ENCODE measurements at places on chromosomes 5 and 9. TPM values are rescaled to one million over a fixed set of nuclear protein-coding genes. Genes with fewer than 3 reads are reported as not detected.

FGF10 gene
- total RNA-seq, result 0.08 TPM

CAAP1 gene
- 33.4 TPM for total RNA-seq

AK8 gene
- 1.6 TPM for total RNA-seq

NKD2 gene
- total RNA-seq, result 1.7 TPM

- no peak for DNase-seq
These were observed 277.4 kb upstream of the MSX2 start for GRCh38 chr5:174446988-174447387.

GRCh38 chr5:74166064-74166463, 474.5 kb downstream of the ENC1 start:
- no peak for DNase-seq

DNA sequence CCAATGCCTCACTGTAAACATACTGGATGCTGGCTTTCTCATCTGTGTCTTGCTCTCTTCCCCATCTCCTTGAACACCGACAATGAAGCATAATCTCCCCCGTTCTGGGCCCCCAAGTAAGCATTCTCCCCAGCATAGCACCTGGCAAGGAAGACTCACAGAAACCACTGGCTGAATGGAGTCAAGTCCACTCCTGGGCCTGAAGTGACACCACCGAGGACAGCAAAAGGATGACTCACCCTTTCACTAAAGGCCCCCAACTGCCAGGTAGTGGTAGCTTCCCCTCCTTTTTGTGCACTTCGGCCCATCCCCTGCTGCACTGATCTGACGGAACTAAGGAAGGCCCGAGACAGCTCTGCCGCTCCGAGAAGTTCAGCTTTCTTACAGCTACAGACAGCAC, 9.4 kb downstream of the VDAC1 start:
- no peak for DNase-seq

Data from kidney epithelial cell (primary cell).